ENCODE measurements at places on chromosomes 7 and 10. TPM values are rescaled to one million over a fixed set of nuclear protein-coding genes. Genes with fewer than 3 reads are reported as not detected.

Gene LRIT1
- total RNA-seq, result not detected

Gene GHRHR
- total RNA-seq, result not detected

Gene FAM180A
- not detected for total RNA-seq

Gene PDSS1
- 4.4 TPM for total RNA-seq

Gene OPN4
- total RNA-seq, result not detected

Gene FAM25G
- not detected for total RNA-seq

Gene ERVW-1
- not detected for total RNA-seq

Gene ZNF783
- 24.0 TPM for total RNA-seq

DNA sequence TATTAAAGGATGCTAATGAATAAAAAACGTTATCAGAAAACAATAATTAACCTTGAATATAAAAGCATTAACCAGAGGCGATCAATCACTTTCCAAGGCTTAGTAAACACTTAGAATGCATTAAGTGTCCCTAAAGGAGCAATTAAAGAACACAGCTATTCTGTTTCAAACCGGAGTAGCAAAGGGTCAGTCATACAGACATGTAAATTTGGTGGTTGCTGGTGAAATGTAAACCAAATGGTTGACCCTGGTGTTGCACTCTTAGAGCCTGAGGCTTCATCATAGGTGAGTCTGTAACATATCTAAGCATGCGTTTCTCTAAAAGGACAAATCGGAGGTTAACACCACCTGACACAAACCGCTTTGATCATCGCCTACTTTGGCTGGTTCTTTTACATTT lies 1280.1 kb downstream of the TYW1 start:
- H3K36me3 ChIP-seq, result no peaks in the 10 kb centered on the region
- DNase-seq, result no peak
- H3K4me1 ChIP-seq, result no peaks in the 10 kb centered on the region
- no peaks in the 10 kb centered on the region for H3K27me3 ChIP-seq
- H3K4me3 ChIP-seq, result no peak overlapping the region

DNA sequence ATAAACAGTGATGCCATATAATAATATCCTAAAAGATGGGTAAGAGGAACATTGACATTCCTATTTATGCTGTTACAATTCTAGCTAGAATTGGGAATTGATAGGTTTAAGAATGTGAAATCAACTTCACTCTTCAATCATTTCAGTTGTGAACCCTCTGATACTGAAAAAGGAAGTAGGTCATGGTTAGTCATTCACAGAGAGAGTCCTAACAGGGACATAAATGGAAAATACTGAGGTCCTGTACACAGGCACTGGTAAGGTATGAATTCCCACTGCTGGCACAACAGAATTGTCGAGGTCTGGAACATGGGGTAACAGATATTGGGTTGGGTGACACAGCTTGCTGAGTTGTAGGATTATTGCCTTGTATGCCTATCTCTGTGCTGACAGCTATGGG lies 289.4 kb upstream of the LRRN3 start:
- H3K4me1 ChIP-seq, result no peaks in the 10 kb centered on the region
- no peak overlapping the region for H3K4me3 ChIP-seq
- H3K27ac ChIP-seq, result no peak overlapping the region

- H3K27me3 ChIP-seq, result no peaks in the 10 kb centered on the region
- H3K27ac ChIP-seq, result no peak overlapping the region
- no peak overlapping the region for H3K4me3 ChIP-seq
- peaks cover 32% of the 10 kb centered on the region for H3K4me1 ChIP-seq
- peaks cover 12% of the 10 kb centered on the region for H3K36me3 ChIP-seq
- no peak for DNase-seq
Observed at GRCh38 chr7:130921391-130922180, 187.6 kb upstream of the KLF14 start.

GRCh38 chr7:17697128-17697881 lies 243.0 kb downstream of the SNX13 start:
- no peak overlapping the region for H3K27ac ChIP-seq
- no peak for DNase-seq
- H3K4me1 ChIP-seq, result no peaks in the 10 kb centered on the region
- no peaks in the 10 kb centered on the region for H3K27me3 ChIP-seq
- H3K36me3 ChIP-seq, result no peaks in the 10 kb centered on the region
- H3K4me3 ChIP-seq, result no peak overlapping the region

DNA sequence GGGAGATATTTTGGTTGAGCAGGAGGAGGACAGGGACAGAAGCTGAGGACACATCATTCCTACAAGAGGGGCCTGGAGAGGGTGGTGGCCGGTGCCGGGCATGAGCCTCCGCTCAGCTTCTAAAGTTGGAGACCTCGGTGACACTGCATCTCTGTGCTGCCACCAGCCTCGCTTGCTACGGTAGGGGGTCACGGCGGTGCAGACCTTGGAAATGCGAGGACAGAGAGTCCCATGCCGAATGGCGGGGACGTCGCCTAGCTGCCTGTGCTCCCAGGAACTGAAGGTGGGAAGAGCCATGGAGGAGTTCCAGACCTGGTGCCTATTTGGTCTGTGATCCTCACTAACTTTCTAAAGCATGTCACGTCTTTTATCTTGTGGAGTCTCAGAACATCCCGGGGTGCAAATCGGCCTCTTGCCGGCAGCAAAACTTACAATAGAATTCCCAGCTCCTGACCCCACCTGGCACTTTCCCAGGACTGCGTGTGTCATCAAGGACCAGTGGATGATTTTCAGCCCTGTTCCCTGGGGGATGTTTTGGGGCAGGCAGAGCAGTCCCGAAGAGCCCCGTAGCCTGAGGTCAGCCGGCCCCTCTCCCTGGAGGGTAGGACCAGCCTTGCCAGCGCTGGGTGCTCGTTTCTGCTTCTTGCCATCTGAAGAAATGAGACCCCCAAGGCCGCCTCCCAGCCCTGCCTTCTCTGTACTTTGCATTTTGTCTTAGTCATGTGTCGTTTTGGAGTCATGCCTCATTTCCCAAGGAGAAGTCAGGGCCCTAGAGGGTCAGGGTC lies 205.8 kb upstream of the SHH start:
- no peak for DNase-seq
- H3K36me3 ChIP-seq, result no peaks in the 10 kb centered on the region
- H3K27ac ChIP-seq, result no peak overlapping the region

DNA sequence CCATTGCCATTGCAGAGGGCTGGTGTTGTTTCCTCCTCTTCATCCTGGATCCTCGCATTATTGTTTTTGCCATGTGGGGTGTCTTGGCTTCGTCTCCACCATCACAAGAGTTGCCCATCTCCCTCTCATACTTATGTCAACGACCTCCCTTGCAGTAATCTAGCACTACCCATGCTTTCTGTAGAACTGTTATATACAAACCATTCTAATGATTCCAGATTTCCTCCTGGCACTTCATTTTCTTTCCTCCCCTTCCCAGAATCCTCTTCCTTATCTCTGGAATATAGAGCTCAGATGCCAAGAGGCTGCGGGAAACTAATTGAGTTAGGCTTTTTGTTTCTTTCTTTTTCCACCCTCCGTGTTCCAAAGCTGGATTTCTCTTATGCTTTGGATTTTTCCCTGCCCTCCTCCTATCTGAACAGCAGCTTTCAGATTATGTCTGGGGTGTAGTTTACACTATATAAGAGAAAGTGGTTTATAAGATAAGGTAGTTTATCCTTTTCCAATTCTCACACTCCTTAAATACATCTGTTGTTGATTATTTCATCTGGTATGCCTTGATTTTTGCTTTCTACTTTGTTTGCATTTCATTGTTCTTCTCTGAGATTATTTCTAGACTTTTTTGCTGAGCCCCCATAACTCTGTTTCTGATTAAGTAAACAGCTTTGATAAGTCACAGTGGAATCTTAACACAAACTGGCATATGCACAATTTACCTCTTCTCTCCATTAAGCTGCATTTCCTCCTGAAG lies 264.1 kb downstream of the BICC1 start:
- no peaks in the 10 kb centered on the region for H3K4me1 ChIP-seq
- no peak for DNase-seq
- H3K4me3 ChIP-seq, result no peak overlapping the region
- no peaks in the 10 kb centered on the region for H3K27me3 ChIP-seq

DNA sequence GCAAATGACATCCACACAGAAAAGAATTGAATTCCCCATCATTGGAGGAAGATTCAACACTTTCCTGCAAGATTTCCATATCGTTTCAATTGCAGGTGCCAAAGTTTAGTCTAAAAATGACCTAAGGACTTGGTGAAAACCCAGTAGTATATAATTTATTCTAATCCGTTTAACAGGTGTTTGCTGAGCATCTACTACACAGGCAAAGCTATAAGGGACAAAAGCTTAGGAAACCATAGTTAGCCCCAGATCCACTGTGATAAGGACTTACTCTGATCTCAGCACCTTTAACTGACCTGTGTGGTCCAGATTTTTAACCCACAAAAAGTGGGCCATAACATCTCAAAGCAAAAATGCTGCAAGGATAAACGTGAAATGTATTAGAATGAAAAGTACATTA lies 19.1 kb downstream of the UBE2H start:
- H3K4me3 ChIP-seq, result no peak overlapping the region
- H3K27me3 ChIP-seq, result no peaks in the 10 kb centered on the region
- DNase-seq, result no peak
- no peak overlapping the region for H3K27ac ChIP-seq

DNA sequence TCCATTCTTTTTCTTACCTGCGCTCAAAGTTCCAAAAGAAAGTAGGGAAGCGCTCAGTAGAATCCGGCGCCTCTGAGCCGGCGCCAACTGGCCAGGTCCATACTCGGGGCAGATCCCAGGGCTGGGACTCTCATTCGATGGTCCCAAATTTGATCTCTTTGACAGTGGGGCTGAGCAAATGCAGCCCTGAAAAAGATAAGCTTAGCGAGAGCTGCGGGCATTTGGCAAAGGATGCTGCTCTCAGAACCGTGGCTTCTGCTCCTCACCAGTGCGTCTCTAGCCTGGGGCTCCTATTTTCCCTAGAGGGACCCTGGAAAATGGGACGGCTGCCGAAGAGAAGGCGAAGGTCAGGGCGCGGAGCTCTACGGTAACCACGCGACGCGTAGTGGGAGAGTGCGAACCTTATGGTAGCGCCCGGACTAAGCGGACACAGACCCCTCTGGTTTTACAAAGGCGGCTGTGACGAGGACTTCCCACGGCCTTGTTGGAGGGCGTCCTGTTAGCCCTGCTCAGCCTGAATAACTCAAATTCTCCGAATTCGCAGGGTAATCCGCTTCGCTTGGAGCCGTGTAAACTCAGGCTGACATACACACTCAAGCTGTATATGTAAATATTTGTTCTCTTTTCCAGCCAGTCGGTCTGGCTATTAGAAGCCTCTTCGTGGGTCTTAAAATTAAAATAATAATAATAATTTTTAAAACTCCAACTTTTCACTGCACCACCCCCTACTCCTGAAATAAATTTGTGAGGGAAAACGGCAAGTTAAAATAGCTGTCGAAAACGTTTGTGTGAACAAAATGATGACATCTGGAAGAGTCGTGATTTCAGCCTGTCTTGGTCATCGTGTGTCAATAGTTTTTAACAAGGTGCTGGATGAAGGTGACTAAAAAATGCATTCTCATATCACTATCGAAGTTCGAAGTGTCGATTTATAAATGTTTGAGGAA lies 869 bp upstream of the TBX20 start:
- no peaks in the 10 kb centered on the region for H3K36me3 ChIP-seq
- H3K4me1 ChIP-seq, result peaks cover 12% of the 10 kb centered on the region
- H3K27me3 ChIP-seq, result peaks cover 62% of the 10 kb centered on the region
- no peak overlapping the region for H3K27ac ChIP-seq
- H3K4me3 ChIP-seq, result no peak overlapping the region
- no peak for DNase-seq

GRCh38 chr10:30182191-30183054 lies 123.0 kb upstream of the JCAD start:
- no peaks in the 10 kb centered on the region for H3K27me3 ChIP-seq
- no peak for DNase-seq
- H3K4me3 ChIP-seq, result no peak overlapping the region
- no peaks in the 10 kb centered on the region for H3K4me1 ChIP-seq
- H3K27ac ChIP-seq, result no peak overlapping the region
- no peaks in the 10 kb centered on the region for H3K36me3 ChIP-seq

DNA sequence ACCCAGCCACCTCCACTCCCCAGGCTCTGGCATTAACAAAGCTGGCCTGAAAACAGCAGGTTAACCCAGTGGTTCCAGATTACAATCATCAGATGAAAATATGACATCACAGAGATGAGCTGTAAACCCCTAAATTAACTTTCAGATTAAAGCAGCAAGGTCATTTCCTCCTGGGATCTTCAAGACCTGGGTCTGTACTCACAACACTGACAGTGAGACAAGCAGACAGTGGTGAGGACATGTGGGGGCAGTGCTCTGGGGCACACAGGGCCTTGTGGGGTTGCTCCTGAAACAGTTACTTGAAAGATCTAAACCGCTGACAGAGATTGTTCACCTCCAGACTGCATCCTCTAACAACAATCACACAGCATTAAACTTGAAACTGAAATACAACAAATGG lies 134.1 kb downstream of the ZNF438 start:
- no peak overlapping the region for H3K4me3 ChIP-seq
- DNase-seq, result no peak
- H3K27me3 ChIP-seq, result no peaks in the 10 kb centered on the region
- H3K27ac ChIP-seq, result no peak overlapping the region
- H3K4me1 ChIP-seq, result no peaks in the 10 kb centered on the region

- peaks cover 9% of the 10 kb centered on the region for H3K27me3 ChIP-seq
- DNase-seq, result no peak
- H3K4me1 ChIP-seq, result peaks cover 4% of the 10 kb centered on the region
- no peak overlapping the region for H3K4me3 ChIP-seq
- peak overlapping the region; percentile 38 for H3K27ac ChIP-seq
Observed at GRCh38 chr7:94050046-94050445, 45.9 kb upstream of the BET1 start.

DNA sequence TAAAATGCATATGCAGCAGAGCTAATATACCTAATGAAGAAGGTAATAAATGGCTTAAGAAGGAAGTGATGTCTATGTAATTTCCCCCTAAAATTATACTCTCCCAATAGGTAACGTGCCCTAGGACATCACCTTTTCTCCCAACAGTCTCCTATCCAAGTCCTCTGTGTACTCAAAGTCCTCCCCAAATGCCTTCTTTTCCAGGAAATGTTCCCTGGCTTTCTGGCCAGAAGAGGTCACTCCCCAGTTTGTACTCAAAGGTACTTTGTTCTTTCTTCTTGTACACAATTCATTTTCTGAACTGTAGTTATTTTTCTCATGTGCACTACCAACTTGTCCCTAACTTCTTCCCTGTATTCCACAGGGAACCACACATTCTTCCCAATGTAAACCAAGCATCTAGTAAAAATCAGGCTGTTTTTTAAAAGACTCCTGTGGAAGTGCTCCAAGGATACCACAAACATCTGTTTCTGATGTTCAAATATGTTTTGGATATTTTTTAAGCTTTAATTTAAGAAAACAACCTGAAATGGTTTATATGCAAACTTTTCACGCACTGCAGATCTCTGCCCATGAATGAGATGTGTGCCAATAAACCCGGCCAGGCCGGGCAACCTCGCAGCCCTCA lies 262.3 kb upstream of the KLF14 start:
- H3K4me3 ChIP-seq, result no peak overlapping the region
- no peaks in the 10 kb centered on the region for H3K27me3 ChIP-seq
- no peak overlapping the region for H3K27ac ChIP-seq
- DNase-seq, result no peak
- H3K4me1 ChIP-seq, result peaks cover 23% of the 10 kb centered on the region

GRCh38 chr10:5545011-5545410 lies 20.2 kb downstream of the CALML3 start:
- H3K27me3 ChIP-seq, result no peaks in the 10 kb centered on the region
- H3K36me3 ChIP-seq, result no peaks in the 10 kb centered on the region
- no peak overlapping the region for H3K27ac ChIP-seq
- DNase-seq, result no peak
